ENCODE measurements at places on chromosomes 2 and 18. TPM values are rescaled to one million over a fixed set of nuclear protein-coding genes. Genes with fewer than 3 reads are reported as not detected.

DNA sequence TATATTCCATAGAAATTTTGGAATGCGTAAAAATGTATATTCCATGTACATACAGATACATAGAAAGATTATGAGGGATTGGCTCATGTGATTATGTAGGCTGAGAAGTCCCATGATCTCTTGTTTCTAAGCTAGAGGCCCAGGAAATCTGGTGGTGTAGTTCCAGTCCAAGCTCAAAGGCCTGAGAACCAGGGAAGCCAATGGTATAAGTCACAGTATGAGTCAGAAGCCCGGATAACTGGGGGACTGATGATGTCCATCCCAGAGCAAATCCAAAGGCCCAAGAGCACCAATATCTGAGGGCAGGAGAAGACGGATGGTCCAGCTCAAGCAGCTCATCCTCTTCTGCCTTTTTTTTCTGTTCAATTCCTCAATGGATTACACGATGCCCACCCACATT is 385.0 kb upstream of the KLHL29 start:
- no peak overlapping the region for H3K4me3 ChIP-seq
- H3K4me1 ChIP-seq = no peaks in the 10 kb centered on the region
- no peaks in the 10 kb centered on the region for H3K27me3 ChIP-seq
- no peak overlapping the region for H3K27ac ChIP-seq
- no peaks in the 10 kb centered on the region for H3K36me3 ChIP-seq
- no peak for DNase-seq

- no peak for DNase-seq
- no peaks in the 10 kb centered on the region for H3K36me3 ChIP-seq
- H3K4me1 ChIP-seq = no peaks in the 10 kb centered on the region
- H3K4me3 ChIP-seq = no peak overlapping the region
These were observed 14.1 kb upstream of the STK25 start for GRCh38 chr2:241522477-241522876.

DNA sequence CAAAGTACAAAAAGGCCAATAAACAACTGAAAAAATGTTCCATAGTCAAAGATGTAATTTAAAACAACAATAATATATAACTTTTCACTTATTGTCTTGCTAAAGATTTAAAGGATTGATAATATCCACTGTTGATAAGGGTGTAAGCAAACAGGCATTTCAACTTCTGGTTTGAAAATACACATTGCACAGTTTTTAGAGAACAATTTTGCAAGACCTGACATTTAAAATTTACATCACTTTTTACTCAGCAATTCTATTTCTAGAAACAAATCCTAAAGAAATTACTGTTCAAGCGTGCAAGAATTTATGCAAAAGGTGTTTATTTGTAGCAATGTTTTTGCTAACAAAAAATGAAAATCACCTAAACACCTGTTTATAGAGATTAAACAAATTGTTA is 120.4 kb downstream of the TDRD15 start:
- no peaks in the 10 kb centered on the region for H3K36me3 ChIP-seq
- H3K4me1 ChIP-seq = no peaks in the 10 kb centered on the region
- no peaks in the 10 kb centered on the region for H3K27me3 ChIP-seq
- H3K4me3 ChIP-seq = no peak overlapping the region

DNA sequence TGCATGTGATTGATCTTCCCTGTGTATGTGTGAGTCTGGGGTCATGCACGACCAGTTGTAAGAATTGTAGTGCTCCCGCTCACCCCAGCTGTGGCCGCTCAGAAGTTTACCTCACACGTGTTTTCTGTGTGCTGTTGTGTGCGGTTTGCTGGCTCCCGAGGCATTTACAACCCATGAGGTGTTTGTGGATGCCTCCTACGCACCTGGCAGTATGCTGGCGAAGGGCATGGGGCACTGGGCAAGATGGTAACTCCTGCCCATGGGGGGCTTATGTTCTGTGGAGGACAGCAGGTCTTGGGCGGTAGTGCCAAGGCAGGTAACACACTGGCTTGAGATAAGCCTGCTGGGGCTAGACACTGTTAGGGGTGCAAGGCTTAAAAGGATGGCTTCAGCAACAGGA is 102.6 kb upstream of the HS6ST1 start:
- DNase-seq = no peak
- H3K4me1 ChIP-seq = peaks cover 28% of the 10 kb centered on the region
- H3K27me3 ChIP-seq = no peaks in the 10 kb centered on the region
- no peaks in the 10 kb centered on the region for H3K36me3 ChIP-seq
- no peak overlapping the region for H3K4me3 ChIP-seq
- H3K27ac ChIP-seq = no peak overlapping the region

DNA sequence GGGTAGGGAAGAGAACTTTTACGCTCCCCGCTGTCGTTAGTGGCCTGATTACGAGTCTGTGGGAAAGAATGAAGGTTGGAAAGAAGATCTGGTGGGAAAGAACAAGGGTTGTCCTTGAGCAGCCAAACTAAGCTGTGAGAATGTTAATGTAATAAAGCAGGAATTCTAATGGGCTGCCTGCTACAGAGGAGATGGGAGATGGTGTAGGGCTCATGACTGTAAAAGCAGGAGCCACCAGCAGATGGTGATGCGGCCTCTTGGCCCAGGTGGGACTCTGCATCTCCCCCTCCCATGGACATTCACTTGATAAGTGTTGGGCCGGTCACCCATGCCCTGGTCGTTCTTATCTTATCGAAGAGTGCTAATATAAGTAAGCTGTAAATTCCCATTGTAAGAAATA is 150.0 kb downstream of the NEDD4L start:
- H3K27ac ChIP-seq = no peak overlapping the region
- H3K4me3 ChIP-seq = no peak overlapping the region
- H3K36me3 ChIP-seq = no peaks in the 10 kb centered on the region
- no peaks in the 10 kb centered on the region for H3K27me3 ChIP-seq
- H3K4me1 ChIP-seq = peaks cover 40% of the 10 kb centered on the region

DNA sequence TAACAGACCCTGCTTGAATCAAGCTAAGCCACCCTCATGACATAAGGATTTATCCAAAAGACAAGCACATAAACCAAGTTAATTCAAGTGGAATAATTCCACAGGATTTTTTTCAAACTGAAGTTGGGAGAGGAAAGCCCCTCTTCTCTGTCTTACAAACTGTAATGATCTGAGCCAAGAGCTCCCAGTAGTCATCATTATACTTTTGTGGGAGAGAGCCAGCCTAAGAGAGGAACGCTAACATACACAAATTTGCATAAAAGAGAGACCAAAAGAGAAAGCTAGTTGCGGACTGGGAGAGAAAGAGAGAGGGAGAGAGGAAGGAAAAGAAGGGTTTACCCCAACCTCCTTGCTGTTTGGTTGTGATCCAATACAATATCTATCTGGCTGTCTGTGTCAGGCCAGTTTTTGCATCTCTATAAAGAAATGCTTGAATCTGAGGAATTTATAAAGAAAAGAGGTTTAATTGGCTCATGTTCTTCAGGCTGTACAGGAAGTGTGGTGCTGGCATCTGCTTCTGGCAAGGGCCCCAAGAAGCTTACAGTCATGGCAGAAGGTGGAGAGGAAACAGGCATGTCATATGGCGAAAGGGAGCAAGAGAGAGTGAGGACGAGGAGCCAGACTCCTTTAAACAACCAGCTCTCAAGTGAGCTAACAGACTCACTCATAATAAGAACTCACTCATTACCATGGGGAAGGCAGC is 20.8 kb upstream of the PUM2 start:
- H3K4me1 ChIP-seq = peaks cover 5% of the 10 kb centered on the region
- H3K27ac ChIP-seq = no peak overlapping the region
- DNase-seq = no peak
- H3K27me3 ChIP-seq = no peaks in the 10 kb centered on the region

DNA sequence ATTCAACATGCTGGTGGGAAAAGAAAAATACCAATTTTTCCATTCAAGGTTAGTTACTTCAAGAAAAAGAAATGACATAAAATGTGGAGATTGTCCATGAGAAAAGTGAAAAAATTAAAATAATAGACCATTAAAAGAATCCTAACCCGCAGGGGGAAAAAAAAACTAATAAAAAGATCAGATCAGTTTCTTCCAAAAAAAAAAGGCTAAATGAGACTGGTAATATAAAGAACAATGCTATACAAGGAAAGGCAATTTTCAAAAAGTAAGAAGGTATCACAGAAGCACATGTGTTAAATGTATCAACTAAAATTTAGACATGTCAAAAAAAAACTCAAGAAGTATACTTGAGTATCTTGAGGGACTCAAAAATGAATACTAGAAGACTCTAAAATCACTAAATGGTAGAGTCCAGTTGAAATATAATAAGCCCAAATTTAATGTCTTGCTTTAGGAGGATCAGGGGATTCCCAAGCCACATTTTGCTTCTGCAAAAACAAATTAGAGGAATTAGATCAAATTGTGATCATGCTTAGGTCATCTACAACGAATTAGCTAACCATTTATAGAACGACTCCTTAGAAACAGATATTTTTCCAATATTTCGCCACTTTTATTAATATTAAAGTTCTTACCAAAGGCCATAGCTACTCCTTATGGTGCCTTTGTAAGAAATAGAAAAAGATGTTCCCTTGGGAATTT is 35.8 kb upstream of the GLS start:
- peaks cover 89% of the 10 kb centered on the region for H3K4me1 ChIP-seq
- no peaks in the 10 kb centered on the region for H3K27me3 ChIP-seq
- 0 out of 2 replicates have a peak overlapping the region, but pooled peaks have one; percentile 3 for H3K4me3 ChIP-seq
- no peaks in the 10 kb centered on the region for H3K36me3 ChIP-seq

DNA sequence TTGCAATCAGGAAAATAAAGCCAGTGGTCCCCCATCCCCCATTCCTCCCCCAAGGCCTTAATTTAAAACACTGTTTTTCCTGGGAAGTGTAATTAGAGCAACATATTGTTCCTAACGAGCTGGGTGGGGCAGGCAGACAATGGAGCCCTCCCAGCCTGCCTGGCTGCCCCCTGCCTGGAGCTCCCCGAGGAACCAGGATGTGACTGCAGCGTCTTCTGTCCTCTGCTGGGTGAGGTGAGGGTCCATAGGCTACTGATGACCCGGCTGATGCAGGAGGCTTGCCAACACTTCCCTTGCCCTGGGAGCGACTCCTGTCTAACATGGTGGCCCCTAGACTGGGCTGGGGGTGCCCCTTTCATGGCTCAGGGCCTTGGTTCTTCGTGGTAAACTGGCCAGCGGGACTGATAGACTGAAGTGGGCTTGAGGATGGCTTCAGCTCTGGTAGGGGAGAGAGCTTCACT is 152.4 kb downstream of the DYSF start:
- DNase-seq = no peak
- H3K27me3 ChIP-seq = no peaks in the 10 kb centered on the region
- no peaks in the 10 kb centered on the region for H3K36me3 ChIP-seq
- H3K4me1 ChIP-seq = peaks cover 5% of the 10 kb centered on the region
- H3K27ac ChIP-seq = no peak overlapping the region

GRCh38 chr2:200812122-200813022 is 662 bp downstream of the BZW1 start:
- H3K4me3 ChIP-seq = peak overlapping the region; percentile 84
- H3K27me3 ChIP-seq = no peaks in the 10 kb centered on the region
- H3K36me3 ChIP-seq = peaks cover 50% of the 10 kb centered on the region

GRCh38 chr2:179882851-179883806 is 21.7 kb upstream of the ZNF385B start:
- H3K4me3 ChIP-seq = no peak overlapping the region
- H3K27ac ChIP-seq = no peak overlapping the region
- H3K36me3 ChIP-seq = no peaks in the 10 kb centered on the region
- H3K27me3 ChIP-seq = no peaks in the 10 kb centered on the region

POTEJ gene
- total RNA-seq = not detected

RAX gene
- not detected for total RNA-seq

PLB1 gene
- 1.3 TPM for total RNA-seq

MYCN gene
- not detected for total RNA-seq

GAL3ST2 gene
- not detected for total RNA-seq

MOCOS gene
- total RNA-seq = 5.1 TPM
